Muscle of leg (tissue), 16 donors: ENCODE measurements at places on chromosomes 3 and 15.
A peak's percentile ranks its signal among the peaks of the same experiment; 100 is the strongest.

- no peak for DNase-seq
Measured at GRCh38 chr15:31455499-31455898, 128.9 kb downstream of the KLF13 start.

DNA sequence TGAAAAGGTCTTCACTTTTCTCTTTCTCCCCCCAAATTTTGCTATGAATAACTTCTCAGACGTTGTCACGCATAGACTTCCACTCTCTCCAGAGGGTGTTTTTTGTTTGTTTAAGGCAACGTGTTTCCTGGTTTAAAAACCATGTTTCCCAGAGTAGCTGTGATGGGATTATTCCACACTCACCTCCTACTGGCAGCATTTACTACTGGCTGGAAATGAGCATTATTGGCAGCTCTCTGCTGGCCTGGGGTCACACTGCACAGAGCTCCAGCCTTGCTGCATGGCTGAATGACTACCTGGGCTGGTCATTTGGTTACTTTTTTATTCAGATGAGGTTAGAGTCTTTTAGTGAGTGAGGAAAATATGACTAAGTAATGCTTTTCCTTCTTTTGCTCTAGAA is 65.2 kb downstream of the RARB start:
- DNase-seq: peak; percentile 82

- DNase-seq: no peak
Measured at GRCh38 chr15:51135276-51135675, 40.6 kb upstream of the TNFAIP8L3 start.

DNA sequence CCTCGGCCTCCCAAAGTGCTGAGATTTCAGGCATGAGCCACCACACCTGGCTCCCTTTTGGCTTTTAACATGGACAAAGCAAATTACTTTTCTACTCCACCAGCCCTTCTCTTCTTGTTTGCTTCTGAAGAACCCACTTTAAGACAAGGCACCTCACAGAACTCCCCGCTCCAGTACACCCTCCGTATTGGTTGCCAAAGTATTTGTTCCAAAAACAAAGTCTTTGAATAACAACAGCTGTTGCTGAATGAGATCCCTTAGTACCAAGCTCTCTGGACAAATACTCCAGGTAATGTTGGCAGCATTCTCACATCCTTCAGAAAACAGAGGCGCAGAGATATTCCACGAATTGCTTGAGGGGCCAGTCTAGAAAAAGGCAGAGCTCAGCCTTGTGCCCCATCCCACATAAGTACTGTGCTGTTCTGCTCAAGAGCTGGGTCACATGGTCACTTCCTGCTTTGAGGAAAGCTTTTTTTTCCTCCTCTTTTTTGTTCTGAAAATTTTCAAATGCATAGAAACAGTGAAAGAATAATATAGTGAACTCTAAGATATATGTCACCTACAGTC is 7.3 kb upstream of the CHCHD6 start:
- no peak for DNase-seq

- DNase-seq: no peak
Measured at GRCh38 chr3:41198046-41198445, 1.3 kb upstream of the CTNNB1 start.

- DNase-seq: no peak
Measured at GRCh38 chr15:31247404-31247803, 79.2 kb upstream of the KLF13 start.

DNA sequence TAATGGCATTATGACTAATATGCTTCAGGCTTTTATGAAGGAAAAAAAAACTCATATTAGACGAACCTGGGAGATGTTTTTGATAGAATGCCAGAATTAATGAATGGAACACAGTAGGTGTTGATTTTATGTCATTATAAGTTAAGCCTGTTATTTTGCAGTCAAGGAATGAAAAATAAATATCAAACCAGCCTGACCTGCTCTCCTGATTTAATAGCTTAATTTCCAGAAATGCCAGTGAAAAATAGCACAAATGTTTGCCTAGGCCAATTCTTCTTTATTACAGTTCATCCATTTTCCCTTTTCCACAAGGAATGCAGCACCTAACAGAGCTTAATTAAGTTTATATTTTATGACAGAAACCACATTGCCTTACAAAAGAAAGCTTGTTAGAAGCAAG is 292.0 kb downstream of the TBL1XR1 start:
- DNase-seq: no peak
